ENCODE measurements at places on chromosomes 1 and 21.

- DNase-seq, result no peak
Observed at GRCh38 chr1:175252561-175252960, 60.0 kb upstream of the KIAA0040 start.

DNA sequence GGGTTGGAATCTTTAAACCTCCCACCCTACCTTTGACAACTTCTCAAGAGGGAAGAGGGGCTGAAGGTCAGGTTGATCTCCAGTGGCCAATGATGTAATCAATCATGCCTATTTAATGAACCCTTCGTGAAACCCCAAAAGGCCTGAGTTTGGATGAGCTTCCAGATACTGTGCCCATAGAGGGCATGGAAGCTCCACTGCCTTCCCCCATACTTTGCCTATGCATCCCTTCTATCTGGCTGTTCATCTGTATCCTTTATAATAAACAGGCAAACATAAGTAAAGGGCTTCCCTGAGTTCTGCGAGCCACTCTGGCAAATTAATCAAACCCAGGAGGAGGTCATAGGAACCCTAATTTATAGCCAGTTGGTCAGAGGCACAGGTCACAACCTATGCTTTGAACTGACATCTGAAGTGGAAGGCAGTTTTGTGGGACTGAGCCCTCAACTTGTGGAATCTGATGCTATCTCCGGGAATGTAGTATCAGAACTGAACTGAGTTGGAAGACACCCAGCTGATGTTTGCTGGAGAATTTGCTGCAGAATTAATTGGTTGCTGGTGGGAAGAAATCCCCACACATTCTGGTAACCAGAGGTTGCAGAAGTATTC lies 24.8 kb downstream of the S100A10 start:
- DNase-seq, result peak; percentile 49

GRCh38 chr21:16047904-16048303 lies 318.1 kb downstream of the USP25 start:
- DNase-seq, result peak; percentile 86

- DNase-seq, result no peak
Observed at GRCh38 chr1:81600878-81601622, 199.7 kb upstream of the ADGRL2 start.

- peak; percentile 18 for DNase-seq
Observed at GRCh38 chr1:157085421-157085820, 14.2 kb downstream of the ETV3L start.

DNA sequence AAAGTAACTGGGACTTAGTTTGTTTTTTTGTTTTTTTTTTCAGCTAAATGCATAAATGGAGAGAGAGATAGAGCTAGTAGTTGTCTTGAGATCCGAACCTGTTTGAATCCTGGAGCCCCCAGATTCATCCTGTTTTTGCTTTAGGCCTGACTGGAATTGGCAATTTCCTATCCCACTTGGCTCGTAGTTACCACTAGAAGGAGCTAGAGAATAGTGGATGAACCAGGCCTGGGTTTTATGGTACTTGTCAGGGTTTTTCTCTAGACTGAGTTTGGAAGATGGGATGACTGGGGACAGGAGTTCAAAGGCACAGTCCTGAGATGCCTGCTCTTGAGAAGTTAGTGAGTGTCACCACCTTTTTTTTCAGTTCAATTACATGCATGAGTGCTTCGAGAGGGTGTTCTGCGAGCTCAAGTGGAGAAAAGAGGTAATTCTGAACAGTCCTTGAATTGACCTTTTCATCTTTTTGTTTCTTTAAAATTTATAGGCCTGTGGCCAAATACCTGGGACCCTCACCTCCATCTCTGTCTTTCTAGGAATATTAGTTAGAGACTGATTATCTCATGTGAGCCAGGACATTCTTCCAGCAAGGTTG lies 23.4 kb downstream of the CELF3 start:
- peak; percentile 37 for DNase-seq

DNA sequence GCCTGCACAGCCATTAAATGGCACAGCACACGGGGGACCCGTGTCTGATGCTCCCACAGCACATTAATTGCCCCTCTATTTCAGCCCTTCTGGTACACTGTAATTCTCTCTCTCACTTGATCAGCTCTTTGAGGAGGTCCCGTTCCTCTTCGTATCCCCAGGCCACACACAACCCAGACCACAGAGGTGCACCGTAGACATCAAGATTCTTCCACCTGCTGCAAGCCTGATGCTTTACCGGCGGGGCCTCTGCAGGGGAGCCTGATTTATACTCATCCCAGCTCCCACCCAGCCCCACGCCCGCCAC lies 759 bp downstream of the SMYD3 start:
- no peak for DNase-seq

- DNase-seq, result no peak
Observed at GRCh38 chr1:236091933-236092318, 27.0 kb upstream of the NID1 start.

DNA sequence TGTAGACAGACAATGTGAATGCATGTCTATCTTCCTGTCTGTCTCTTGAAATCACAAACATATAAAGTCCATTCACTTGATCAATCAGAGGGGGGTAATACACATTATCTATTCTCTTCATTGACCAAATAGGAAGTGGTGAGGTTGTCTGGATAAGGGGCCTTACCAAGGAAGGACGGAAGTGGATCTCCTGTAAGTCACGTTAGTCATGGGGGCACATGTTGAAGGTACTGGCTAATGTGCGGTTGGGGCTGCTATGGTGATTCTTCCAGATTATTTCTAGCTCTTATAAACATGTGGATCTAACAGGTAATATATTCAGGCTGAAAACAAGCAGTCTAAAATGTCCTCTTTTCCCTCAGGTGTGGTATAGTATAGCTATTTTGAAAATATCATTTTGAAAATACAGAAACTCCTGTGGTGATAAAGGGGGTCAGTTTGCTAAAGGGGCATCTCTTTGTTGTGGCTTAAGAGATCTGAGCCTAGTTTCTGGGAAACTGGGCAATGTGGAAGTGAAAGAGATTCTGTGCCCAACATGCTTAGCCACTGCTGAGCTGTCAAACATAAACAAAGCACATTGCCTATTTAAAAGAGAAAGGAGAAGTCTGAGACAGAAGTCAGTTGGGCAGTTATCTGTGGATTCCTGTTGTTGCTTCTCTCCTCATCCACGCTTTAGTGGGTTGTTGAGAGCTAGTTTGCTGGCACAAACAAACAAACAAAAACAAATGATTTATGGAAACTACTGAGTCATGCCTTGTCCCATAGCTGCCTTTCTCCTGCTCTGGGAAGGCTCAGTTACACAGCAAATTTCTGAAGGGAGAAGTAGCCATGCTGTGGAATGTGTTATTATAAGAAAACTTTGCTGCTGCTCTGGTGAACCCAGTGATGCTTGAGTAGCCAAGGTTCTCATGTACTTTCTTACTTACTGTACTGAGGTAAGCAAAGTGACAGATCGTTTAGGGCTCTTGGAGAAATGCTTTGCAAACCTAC lies 166.9 kb downstream of the HLX start:
- peak; percentile 34 for DNase-seq

DNA sequence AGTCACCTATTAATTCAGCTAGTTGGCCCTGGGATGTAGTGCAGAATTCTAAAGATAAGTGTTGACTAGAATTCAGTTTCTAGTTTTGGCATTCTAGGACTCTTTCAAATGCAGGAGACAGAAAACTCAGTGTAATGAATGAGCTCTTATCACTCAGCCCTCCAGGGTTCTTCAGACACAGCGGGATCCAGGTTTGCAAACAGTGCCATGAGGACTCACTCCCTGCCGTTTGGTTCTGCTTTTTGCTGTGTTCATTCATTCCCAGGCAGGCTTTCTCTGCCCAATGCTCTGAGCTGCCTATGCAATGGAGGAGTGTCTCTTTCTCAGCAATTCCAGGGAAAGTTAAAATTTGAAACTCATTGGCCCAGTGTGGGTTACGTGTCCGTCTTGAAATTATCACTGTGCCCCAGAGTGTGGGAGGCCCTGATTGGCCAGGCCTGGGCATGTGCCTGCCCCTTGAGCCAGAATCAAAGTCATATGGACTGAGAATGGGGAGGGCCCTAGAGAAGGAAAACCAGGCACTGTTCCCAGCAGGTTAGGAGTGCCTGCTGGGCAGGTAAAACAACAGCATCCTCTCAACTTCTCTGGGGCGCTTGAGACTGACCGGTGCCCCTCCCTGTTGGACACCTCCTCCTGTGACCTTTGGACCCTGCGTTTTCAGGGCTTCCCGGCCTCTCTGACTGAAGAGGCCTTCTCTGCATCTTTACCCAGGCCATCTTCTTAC lies 43.4 kb downstream of the TMEM51 start:
- DNase-seq, result no peak

- DNase-seq, result no peak
Observed at GRCh38 chr1:20319456-20320220, 29.0 kb downstream of the VWA5B1 start.

- peak; percentile 16 for DNase-seq
Observed at GRCh38 chr1:223212441-223212840, 69.4 kb upstream of the TLR5 start.

- DNase-seq, result no peak
Observed at GRCh38 chr21:28779914-28780313, 212.8 kb downstream of the LTN1 start.

- no peak for DNase-seq
Observed at GRCh38 chr21:45136500-45136899, 62.1 kb downstream of the ADARB1 start.

GRCh38 chr1:28971980-28972771 lies 57.8 kb downstream of the EPB41 start:
- peak; percentile 96 for DNase-seq

GRCh38 chr1:177315261-177315660 lies 144.5 kb downstream of the BRINP2 start:
- no peak for DNase-seq

- DNase-seq, result peak; percentile 11
Observed at GRCh38 chr21:45073301-45074047, 906 bp upstream of the ADARB1 start.

DNA sequence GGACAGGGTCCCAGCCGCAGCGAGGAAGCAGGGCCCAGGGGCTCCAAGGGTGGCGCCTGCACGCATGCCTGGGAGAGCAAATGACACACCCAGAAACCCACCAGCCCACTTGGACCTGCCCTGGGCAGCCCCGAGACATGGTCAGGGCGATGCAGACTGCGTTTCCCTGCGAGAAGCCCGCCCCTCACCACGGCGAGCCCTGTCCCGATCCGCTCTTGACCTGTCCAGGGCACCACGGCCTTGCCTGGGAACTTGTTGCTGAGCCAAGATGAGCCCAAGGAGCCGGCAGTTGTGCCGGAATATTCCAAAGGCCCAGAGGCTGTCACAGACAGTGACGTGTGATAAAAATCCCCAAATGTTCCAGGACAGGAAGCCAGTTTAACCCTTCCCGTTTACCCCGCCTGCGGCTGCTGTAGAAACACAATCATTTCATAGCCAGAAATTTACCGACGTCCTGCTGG lies 78.1 kb downstream of the SIK1 start:
- no peak for DNase-seq

GRCh38 chr1:222948079-222948478 lies 133.2 kb downstream of the DISP1 start:
- no peak for DNase-seq

DNA sequence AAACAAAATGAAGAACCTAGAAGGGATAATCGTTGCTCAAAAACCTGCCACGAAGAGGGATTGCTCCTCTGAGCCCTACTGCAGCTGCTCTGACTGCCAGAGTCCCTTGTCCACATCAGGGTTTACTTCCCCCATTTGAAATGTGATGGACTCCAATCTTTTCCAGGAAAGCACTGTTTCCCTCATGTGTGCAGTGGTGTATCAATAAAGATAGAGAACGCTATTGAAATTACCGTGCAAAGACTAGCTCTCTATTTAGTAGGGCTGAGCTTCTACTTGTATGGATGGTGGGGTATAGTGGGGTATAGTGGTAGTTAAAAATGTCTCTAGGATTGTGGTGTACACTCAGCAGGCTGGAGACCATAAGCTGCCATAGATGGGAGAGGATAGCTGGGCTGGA lies 3.7 kb downstream of the TMCO2 start:
- no peak for DNase-seq

DNA sequence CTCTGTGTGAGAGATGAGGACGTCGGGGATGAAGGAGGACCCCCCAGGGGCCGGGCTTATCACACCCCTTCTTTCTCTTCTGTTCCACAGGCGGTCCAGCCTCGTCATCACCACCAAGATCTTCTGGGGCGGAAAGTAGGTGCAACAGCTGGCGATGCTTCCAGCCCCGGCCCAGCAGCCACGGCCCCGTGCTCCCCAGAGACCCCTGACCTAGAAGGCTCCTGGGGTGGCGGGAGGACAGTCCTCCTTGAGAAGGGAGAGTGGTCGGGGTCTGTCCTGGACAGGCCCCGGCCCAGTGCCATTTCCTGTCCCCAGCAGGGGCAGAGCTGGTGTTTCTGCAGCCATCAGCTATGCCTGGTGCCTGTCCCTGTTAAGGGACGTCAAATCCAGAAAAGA lies 41.7 kb downstream of the KCNAB2 start:
- DNase-seq, result no peak

GRCh38 chr1:33149453-33150190 lies 32.2 kb downstream of the TRIM62 start:
- DNase-seq, result no peak

- no peak for DNase-seq
Observed at GRCh38 chr1:151920149-151920548, 10.8 kb upstream of the THEM4 start.

DNA sequence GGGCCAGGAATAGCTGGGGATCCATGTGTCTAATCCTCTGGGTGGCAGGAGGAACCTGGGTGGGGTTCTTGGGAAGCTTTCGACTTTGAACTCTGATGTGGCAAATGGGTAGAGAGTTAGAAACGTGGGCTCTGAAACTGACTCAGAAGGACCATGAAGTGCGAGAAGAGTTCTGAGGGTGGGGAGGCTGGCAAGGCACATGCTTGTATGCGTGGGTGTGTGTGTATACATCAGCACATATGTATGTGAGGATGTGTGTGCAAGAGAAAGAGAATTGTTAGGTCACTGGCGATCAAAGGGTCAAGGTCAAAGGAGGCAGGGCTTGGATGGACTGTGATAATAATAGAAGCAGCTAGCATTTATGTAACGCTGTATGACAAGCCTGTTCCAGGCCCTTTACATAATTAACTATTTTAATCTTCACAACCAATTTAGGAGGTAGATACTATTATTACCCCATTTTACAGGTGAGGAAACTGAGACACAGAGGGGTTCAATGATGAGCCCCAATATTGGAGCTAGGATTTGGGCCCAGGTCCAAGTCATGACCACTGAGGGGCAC lies 84.5 kb upstream of the POU3F1 start:
- DNase-seq, result no peak

GRCh38 chr1:74811436-74812179 lies 78.7 kb downstream of the TYW3 start:
- DNase-seq, result no peak

GRCh38 chr1:34973326-34973725 lies 11.8 kb downstream of the TMEM35B start:
- no peak for DNase-seq

GRCh38 chr1:20100632-20101355 lies 18.5 kb downstream of the PLA2G2D start:
- peak; percentile 44 for DNase-seq

DNA sequence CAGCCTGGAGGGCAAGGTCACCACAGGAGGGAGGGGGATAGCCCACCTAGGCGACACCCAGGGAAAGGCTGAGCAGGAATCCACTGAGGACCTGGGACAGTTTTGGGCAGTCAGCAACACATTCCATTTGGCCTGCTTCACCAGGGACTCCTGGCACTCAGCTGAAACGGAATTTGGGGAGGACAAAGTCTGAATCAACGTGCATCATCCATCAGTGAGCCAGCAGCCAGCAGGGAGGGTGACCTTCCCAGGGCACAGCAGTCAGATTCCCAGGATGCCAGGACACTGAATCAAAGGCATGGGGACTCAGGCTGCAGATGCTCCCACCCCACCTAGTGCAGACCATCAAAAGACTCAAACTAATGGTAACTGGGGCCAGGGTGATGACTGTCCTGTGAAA lies 4.6 kb downstream of the SH3BP5L start:
- DNase-seq, result peak; percentile 84

- DNase-seq, result peak; percentile 65
Observed at GRCh38 chr1:76238094-76238628, 163.6 kb downstream of the ST6GALNAC3 start.

GRCh38 chr1:199995096-199995685 lies 32.3 kb upstream of the NR5A2 start:
- no peak for DNase-seq

All from fibroblast of skin of right quadriceps (primary cell).